NCI-H460 (cell line): ENCODE measurements at places on chromosomes 5 and 9. TPM values are rescaled to one million over a fixed set of nuclear protein-coding genes. Genes with fewer than 3 reads are reported as not detected.

The MAPK9 gene
- total RNA-seq, result 33.2 and 39.2 TPM in 2 replicates

The LECT2 gene
- total RNA-seq, result not detected in 2 replicates

The CDKN2B gene
- total RNA-seq, result not detected in 2 replicates

The STKLD1 gene
- total RNA-seq, result 0.59 TPM in 1 of 2 replicates, not detected in the other

DNA sequence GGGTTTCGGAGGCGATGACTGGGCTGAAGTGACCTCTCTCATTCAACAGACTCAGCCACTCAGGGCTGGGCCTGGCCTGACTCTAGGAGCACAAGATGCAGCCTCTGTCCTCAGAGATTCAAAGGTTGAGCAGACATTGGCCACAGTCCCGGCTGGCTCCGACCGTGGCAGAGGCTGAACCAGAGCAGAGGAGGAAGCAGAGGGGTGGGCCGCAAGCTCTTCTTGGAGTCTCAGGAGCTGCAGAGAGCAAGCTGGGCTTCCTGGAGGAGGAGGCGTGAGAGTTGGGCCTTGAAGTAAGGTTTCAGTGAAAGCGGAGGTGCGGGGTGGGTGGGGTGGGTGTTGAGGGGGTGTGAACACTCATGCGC is 37.6 kb downstream of the ALG2 start:
- no peak for DNase-seq

DNA sequence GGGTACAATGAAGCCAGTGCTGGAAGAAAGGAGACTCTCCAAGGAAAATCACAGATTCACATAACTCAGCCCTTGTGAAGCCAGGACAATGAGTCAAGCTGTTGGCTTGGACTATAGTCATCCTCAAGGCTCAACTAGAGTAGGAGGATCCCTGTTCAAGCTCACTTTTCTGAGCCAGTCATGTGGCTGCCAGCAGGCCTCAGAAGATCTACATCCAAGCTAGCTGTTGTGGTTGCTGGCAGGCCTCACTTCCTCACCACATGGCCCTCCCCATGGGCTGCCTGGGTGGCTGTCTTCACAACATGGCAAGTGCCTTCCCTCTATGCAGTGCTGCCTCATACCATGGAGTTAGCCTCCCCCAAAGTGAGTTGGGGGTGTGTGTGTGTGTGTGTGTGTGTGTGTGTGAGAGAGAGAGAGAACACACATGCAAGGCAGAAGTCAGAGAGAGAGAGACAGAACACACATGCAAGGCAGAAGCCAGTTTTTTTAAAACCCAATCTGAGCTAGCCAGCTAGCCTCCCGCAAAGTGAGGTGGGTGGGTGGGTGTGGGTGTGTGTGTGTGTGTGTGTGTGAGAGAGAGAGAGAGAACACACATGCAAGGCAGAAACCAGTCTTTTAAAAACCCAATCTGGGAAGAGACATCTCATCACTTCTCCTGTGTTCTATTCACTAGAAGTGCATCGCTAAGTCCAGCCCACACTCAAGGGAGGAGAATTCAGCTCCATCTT is 17.1 kb downstream of the SCAI start:
- no peak for DNase-seq

DNA sequence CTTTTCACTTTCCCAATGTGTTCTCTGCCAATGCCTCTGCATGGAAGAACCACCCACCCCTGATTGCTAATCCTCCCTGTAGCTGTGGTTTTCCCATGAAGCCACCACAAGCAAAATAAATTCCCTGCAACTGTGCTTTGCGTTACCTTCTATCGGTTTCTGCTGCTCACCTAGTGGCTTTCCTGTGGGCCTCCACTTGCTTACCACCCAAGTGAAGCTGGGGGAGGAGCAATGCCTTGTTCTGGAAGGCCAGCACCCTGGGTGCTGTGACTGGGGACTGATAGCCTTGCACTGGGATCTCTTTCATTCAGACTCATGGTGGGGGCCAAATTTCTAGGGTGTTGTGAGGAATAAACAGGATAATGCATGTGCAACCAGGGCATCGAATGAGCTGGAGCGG is 56.3 kb upstream of the GDNF start:
- DNase-seq, result no peak

GRCh38 chr5:4947893-4948536 is 192.1 kb upstream of the ADAMTS16 start:
- DNase-seq, result no peak

- peak; percentile 44 for DNase-seq
Observed at GRCh38 chr9:124551472-124552272, 44.5 kb upstream of the NR5A1 start.

DNA sequence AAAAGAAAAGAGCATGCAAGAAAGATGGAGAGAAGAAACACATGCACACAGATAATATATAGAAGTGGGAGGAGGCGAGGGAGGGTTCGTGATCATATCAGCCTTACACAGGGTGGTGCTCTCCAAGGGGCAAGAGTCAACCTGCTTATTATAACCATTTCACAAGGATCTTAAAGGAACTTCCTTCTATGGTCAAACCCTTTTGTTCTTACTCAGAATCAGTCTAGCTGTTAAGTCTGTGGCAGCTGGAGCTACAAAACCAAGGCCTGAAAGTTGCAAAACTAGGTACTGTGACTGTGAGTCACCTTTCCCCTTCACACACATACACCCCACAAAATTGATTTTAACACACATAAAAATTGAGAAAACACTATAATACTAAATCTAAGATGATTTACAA is 18.5 kb upstream of the ERMP1 start:
- DNase-seq, result no peak

DNA sequence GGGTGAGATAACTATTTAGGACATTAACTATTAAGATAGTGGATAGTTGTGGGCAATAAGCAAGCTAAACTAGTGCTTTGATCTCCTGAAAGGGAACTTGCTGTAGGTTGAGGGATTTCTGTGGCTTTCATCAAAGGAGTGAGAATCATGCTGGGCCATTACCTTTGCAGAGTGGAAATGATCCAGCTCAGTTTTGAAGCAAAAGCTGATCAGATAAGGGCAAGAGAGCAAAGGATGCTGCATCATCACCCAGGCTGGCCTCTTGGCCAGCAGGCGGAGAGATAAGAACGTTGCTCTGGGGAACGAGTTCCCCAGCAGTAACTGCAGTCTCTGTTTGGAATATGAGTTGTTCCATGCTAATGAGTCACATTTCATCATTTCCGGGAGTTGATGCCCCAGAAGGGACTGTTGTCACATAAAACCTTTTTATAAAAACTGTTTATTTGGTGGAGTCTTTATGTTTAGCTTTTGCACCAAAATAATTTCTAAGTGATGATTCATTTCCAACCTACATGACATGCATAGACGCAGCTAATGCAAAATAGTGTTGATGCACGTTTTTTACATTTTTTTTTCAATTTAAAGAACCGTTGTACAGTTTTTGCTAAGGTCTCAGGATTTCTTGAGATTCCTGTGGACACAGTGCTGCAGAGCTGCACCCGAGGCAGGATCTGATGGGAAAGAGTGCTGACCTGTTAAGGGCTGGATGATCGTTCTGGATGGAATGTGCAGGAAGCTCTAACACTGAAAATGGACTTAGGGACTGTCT is 99.3 kb downstream of the ACTBL2 start:
- peak; percentile 78 for DNase-seq

GRCh38 chr5:167888393-167888792 is 403.1 kb upstream of the WWC1 start:
- DNase-seq, result no peak

GRCh38 chr5:169037466-169037865 is 263.5 kb downstream of the SLIT3 start:
- no peak for DNase-seq

GRCh38 chr9:119968836-119969707 is 599.8 kb upstream of the BRINP1 start:
- peak; percentile 71 for DNase-seq
